Calu3 (cell line): ENCODE measurements at places on chromosomes 6 and 20. TPM values are rescaled to one million over a fixed set of nuclear protein-coding genes. Genes with fewer than 3 reads are reported as not detected.

RNF182 gene
- total RNA-seq: 1.1 and 1.6 TPM in 2 replicates

GRCh38 chr6:131258010-131258652 is 122.9 kb downstream of the AKAP7 start:
- no peak for DNase-seq

FAM184A gene
- total RNA-seq: 8.2 and 8.6 TPM in 2 replicates

DNA sequence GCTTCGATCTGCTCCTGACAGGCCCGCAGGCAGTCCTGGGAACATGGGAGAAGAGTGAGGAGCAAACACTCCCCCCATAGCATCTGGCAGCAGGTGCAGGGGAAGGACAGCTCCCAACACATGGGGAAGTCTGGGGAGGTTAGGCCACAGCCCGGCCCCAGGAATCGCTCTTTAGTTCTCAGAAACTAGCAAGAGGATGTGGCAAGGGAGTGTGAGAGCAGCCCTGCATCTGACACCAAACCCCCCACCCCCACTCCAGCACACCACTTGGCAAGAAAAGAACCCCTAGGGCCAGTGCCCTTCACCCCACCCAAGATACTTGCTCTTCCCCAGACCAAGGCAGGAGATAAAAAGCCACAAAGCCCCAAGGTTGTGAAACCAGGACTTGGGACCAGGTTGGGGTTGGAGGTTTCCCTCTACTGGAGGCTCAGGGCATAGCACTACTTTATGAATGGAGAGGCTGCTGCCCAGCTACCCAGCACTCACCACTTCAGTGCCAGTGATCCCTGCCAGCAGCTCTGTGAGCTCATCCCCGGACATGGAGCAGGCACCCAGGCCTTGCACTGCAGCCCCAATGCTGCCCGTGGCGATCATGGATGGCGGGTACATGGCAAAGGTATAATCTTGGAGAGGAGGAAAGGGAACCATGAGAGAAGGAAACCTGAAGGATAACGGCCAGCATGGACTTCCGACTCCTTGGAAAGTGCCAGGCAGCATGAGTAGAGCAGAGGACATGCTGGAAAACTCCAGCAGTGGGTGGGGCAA is 5.4 kb downstream of the CCND3 start:
- peak; percentile 80 for DNase-seq

- DNase-seq: no peak
Observed at GRCh38 chr6:21955053-21955595, 341.7 kb downstream of the PRL start.

BMP2 gene
- total RNA-seq: 4.5 and 5.6 TPM in 2 replicates

DNA sequence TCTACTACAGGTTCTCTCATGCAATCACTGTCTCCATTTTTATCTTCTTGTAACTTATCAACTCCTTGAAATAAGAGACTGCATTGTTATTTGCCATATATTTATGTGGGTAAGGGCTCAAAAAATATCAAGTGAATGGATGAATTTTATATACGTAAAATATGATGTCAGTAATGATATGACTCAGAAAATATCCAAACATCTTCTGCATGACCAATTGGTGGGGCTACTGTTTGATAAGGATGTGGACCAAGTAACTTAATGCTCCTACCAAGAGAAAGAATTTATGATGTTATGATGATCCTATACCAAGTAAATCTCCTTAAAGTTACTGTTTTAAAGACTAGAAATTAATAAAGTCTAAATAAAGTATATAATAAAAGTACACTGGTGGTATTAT is 103.7 kb downstream of the OGFRL1 start:
- no peak for DNase-seq

FABP7 gene
- total RNA-seq: not detected in 2 replicates

DNA sequence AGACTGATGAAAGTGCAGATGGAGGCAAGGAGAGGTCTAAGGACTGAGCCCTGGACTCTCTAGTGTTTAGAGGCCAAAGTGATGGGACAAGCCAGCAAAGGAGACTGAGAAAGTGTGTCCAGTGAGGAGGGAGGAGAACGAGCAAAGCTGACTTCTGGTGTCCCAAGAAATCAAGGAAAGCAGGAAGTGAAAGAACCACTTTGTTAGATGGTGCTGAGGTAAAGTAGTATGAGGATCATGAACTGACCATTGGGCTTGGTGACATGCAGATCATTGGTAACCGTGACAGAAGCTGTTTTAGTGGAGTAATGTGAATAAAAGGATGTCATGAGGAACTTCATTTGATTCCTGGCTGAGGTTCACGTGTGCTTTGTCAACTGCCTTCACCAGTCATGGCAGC is 108.4 kb downstream of the SLX4IP start:
- DNase-seq: no peak

LY6G6D gene
- not detected in 2 replicates for total RNA-seq
